ENCODE measurements at places on chromosomes 6 and 20.

GRCh38 chr6:353642-354614, 37.6 kb upstream of the IRF4 start:
- no peak for DNase-seq

DNA sequence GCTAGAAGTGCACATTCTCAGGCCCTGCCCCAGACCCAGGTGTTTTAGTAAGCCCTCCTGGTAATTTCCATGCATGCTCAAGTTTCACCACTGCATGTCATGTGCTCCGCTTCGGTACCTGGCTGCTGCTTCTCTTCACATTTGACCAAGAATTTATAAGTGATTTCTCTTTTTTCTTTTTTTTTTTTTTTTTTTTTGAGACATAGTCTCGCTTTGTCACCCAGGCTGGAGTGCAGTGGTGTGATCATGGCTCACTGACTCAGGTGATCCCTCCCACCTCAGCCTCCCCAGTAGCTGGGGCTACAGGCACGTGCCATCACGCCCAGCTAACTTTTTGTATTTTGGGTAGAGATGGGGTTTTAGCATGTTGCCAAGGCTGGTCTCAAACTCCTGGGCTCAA, 16.0 kb downstream of the TM9SF4 start:
- no peak for DNase-seq

- peak; percentile 12 for DNase-seq
Measured at GRCh38 chr20:7375905-7376304, 564.4 kb downstream of the HAO1 start.

DNA sequence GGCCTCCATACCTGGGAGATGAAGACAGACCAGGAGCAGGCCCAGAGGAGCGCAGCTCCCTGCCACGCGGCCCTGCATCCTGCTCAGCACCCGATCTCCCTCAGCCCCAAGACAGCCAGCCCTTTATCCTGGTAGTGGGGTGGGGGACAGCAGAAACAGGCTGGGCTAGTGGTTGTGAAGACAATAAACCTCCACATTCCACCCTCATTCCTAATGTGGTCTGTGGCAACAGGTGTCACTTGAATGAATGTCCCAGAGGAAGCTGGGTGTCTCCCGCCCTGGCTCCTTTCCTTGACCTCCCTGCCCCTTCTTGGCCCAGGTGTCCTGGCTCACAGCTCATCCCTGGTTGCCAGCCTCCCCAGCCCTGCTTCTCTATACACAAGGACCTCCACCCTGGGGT, at the start of gene C6orf15:
Gene C6orf15, minus strand, starts transcription at position 98 of the 400 bp plus-strand sequence. Its CDS starts 20 bp downstream, at position 78.
- no peak for DNase-seq

DNA sequence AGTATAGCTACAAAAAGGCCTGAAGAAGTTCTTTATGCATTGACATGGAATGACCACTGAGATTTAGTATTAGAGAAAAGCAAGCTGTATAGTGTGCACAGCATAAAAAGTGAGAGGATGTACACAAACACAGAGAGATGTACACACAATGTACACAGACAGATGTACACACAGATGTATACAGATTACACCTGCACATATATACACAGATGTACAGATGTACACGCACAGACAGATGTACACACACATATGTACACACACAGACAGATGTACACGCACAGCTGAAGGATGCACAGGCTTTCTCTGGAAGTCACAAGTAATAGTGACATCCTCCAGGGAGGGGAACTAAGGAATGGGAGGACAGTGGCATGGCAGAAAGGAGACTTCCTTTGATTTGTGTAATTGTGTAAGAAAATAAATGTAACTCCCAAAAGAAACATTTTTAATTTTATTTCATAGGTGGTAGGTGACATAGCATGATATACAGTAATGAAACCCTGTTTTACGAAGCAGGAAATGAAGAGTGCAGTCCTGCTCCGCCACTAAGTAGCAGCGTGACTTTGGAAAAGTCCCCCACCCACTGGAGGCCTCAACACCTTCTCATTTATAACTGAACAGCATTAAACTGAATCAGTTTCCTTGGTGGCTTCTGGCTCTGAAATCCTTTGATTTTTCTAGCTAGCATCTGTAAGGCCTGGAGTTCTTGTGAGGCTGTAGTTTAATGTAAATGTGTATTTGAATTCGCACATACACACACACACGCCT, 14.1 kb downstream of the NFATC2 start:
- DNase-seq, result no peak

GRCh38 chr20:35618263-35619131, 2.9 kb downstream of the SPAG4 start:
- no peak for DNase-seq

DNA sequence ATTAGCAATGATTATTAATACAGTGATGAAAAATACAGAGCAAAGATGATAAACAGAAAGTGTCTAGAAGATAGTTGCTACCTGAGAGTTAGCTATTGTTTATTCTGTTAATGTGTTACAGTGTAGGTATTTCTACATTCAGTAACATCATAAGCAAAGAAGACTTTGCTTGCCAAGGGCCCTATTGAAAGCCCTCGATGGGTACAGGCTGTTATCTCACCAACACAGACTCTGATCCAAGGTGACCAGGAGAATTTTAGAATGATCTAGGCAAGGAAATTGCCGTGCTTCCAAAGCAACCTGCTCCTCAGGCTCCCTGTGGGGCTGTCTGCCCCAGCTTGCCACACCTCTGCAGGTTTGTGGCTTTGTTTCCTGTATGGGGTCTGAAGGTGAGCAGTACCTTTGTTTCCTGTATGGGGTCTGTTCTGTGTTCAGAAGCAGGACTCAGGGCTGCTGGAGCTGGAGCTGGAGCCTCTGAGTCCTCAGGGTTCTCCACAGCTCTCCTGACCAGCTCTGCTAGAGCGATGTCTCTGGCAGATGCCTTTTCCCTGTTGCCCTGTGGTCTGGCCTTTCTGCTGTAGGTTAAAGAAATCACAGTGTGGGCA, 32.5 kb downstream of the PHACTR3 start:
- no peak for DNase-seq

- no peak for DNase-seq
Measured at GRCh38 chr6:55895972-55896730, 20.8 kb upstream of the BMP5 start.

DNA sequence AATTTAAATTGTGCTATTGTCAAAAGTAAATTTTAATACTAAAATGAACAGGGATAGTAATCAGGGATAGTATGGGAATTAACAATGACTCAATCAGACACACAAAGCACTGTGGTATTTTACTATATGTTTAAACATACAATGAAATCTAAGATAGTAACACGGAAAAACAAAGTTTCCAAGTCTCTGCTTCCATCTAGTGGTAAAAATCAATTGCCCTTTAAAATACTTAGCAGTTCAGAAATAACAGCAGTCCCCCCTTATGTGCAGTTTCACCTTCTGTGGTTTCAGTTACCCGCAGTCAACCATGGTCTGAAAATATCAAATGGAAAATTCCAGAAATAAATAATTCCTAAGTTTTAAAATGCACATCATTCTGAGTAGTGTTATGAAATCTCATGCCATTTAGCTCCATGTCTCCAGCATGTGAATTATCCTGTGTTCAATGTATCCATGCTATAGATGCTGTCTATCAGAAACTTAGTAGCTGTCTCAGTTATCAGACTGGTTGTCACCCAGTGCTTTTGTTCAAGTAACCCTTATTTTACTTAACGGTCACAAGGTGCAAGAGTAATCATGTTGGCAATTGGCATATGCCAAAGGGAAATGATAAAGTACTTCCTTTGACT, 58.5 kb downstream of the AHI1 start:
- DNase-seq, result peak; percentile 21

DNA sequence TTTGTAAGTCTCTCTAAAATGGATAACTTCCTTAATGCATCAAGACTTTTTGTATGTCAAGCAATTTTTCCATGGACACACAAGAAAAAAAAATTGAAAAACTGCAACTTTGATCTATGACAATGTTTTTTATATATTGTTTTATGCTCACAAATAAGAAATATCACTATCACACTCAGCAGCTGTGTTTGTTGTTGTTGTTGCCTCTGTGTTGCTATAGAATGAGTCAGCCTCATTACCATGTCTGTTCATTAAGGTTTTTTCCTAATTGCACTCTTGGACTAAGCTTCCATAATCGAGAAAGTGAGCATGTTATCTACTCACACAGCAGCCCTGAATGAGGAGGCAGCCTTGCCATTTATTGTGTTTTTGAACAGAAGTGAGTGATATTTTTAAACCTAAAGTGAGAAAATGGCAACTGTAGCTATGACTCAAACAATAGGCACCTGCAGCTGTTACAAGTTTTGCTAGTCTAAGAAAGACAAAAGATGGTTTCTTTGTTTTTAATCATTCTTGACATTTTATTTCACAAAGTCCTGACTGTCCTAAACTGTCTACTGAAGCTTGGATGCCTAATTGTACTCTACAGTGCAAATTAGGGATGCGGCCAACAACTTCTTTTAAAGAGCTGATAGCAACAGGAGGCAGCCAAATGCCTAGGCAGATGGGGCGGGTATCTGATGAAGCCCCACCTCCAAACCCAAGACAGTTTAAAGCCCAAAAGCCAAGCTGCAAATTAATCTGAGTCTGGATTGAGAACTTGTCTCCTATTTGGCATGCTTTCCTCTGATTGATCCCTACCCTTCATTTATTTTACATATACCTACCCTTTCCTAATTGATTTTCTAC, 77.9 kb upstream of the DOK5 start:
- no peak for DNase-seq

DNA sequence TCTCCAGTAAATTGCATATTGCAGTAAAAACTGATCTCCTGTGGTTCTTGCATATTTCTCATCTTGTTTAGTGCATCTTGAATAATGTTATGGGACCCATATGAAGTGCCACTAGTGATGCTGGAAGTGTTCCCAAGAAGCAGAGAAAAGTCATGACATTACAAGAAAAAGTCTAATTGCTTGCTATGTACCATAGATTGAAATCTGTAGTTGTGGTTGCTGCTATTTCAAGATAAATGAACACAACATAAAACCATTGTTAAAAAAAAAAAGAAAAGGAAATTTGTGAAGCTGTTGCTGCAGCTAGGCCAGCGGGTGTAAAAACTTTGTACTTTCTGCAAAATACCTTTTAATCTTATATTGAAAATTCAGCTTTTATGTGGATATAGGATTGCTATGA, 304.5 kb downstream of the PHF3 start:
- no peak for DNase-seq

DNA sequence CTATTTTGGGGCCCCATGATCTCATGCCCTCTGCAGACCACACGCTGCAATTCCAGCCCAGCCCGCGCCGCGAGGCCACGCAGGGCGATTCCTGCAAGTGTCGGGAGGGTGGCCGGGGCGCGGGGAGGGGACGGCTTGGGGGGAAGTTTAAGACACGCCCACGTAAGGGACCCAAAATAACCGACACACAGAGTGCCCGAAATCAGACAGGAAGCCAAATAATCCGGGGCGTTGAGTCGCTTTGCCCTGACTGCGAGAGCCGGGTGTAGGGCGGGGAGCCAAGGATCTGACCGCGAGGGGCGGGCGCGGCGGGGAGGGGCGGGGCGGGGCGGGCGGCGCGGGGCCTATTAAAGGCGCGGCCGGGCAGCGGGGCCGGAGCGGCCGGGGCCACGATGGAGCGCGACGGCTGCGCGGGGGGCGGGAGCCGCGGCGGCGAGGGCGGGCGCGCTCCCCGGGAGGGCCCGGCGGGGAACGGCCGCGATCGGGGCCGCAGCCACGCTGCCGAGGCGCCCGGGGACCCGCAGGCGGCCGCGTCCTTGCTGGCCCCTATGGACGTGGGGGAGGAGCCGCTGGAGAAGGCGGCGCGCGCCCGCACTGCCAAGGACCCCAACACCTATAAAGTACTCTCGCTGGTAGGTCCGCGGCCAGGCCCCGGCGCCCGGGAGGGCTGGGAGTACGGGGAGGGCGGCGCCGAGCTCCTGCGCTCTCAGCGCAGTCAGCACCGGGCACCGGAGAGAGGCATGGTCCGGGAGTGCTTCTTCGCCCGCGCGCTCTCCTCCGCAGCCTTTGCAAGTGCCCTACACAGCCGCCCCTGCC, at the start of gene ENPP1:
Gene ENPP1, plus strand, starts transcription at position 377 of the 816 bp plus-strand sequence. Its CDS starts 16 bp downstream, at position 393.
- no peak for DNase-seq

DNA sequence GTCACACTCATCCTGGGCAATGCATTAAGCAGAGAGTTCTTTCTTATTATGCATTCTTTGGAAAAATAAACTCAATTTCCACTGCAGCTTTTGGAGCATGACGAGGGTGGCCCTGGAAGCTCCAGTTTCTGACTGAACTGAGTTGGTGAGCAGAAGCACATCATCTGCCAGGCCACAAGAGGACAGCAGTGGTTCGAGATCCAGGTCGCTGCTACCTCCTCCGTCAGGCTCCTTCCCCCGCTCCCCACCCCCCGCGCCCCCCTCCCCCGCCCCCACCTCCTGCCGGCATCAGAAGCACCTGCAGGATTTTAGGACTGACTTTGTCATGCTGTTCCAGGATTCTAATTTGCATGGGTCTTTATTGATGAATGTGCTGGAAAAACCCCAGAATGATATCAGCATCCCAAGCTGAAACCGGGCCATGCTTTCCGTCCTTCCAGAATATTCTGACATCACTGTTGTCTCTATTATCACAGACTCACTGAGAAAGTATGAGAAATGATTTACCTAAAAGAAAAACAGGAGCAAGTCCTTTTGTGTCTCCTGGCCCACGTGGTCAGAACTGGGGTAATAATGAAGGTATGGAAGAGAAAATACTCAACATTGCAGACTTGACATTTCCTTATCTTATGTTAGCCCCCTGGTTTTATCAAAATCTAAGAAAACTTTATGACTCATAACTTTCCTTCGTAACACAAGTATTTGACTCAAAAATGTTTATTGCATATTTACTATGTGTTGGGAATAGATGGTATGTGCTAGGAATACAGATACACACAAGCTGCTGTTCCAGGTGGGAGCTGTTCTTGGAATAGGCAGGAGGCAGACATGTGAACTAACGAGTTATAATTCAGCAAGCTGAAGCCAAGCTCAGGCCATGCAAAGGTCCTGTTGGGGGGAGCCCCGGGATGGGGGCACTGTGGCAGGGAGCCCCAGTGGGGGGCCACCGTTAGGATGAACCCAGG, 220.2 kb upstream of the EXOC2 start:
- DNase-seq, result no peak

- DNase-seq, result no peak
Measured at GRCh38 chr6:43983632-43984031, 143.6 kb downstream of the MRPL14 start.
